Fibroblast of lung (primary cell): ENCODE measurements at places on chromosomes 6 and 20. TPM values are rescaled to one million over a fixed set of nuclear protein-coding genes. Genes with fewer than 3 reads are reported as not detected.

The NNAT gene
- polyA plus RNA-seq, result 0.74 and 2.4 TPM in 2 replicates

The SIRT5 gene
- 3.6 and 4.4 TPM in 2 replicates for polyA plus RNA-seq

The AARS2 gene
- 3.4 and 5.5 TPM in 2 replicates for polyA plus RNA-seq

The SERAC1 gene
- polyA plus RNA-seq, result 16.0 and 21.3 TPM in 2 replicates

The OGFR gene
- polyA plus RNA-seq, result 19.7 and 25.9 TPM in 2 replicates

The RIPOR3 gene
- polyA plus RNA-seq, result 1.1 and 2.0 TPM in 2 replicates

The LTB gene
- not detected in 2 replicates for polyA plus RNA-seq

The SLC26A8 gene
- polyA plus RNA-seq, result 0.02 TPM in 1 of 2 replicates, not detected in the other

The B3GAT2 gene
- not detected in 2 replicates for polyA plus RNA-seq

DNA sequence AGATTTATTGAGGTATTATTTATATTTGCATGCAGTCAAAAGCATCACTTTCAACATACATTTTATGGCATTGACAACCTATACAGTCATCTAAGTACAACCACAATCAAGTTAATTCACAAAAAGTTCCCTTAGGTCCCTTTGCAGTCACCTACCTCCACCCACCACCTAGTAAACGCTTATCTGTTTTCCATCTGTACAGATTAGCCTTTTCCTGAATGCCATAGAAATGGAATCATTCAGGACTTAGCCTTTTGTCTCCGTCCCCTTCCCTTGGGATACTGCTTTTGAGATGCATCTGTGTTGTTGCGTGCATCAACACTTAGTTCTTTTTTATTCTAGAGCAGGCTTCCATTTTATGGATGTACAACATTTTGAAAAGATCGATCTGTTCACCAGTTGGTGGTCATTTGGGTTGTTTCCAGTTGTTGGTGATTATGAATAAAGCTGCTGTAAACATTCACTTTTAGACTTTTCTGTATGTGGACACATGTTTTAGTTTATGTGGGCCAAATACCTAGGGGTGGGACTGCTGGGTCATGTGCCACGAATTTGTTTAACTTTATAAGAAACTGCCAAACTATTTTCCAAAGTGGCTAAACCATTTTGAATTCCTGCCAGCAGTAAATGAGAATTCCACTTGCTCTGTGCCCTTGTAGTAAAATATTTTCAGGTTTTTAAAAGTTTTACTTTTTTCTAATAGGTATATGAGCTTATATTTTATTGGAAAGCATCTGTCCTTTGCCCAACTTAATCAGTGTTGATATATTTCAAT is 17.6 kb upstream of the IFNGR1 start:
- DNase-seq, result no peak

DNA sequence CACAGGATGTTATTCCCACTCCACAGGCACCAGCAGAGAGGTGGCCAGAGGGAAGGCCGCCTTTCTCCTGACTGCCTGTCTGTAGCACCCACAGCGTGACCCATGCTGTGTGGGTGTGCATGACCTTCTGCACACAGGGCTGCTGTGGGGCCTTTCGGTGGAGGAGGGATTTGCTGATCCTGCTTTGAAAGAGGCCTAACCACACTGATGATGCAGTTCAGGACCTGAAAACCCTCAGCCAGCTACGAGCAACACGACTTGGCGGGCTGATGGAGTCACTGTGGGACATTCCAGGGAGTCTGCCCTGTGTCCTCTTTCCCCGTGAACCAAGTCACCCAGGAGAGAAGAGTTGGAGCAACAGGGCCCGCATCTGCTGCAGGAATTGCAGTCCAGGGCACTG is 49.1 kb downstream of the SYTL3 start:
- DNase-seq, result peak; percentile 23

DNA sequence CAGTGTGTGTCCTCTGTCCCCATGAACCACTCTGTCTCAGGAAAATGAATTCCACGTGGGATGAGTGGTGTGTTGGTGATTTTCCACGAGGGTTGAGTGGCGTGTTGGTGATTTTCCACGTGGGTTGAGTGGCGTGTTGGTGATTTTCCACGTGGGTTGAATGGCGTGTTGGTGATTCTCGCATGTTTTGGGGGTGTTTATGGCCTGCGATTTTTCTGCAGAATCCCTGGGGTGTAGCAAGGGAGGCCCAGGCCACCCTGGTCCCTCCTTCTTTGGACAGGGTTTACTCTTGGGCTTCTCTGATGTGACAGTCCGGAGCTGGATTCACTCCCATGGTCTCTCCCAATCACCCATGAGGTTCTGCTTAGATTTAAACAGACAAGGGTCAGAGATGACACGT is 90.6 kb upstream of the FRMD1 start:
- DNase-seq, result no peak

DNA sequence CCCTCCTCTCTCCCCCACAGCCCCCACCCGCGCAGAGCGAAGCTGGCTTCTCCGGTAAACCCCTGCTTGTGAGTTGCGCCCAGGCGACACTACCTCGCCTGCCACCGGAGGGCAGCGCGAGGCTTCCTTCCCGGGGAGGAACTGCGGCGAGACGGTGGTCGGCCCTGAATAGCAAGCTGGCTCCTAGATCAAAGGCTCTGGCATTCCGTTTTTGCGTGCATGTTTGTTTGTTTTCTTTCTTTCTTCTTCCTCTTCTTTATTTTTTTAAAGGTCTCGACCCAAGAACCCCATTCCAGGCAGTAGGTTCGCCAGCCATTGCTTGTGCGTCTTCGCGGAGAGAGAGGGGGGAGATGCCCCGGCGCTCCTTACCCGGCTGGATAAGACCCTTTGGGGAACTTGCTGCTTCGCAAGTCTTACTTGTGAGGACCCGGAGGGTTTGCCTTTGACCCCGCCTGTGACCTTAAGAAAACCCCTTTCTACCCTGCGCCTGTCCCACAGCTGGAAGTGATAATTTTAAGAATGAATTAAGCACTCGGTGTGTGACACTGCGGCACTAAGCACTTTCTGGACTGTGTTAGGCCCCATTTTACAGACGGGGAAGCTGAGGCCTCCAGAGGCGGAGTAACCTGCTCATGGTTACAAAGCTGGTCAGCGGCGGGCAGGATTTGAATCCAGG is 92.7 kb upstream of the SIRPA start:
- peak; percentile 70 for DNase-seq

DNA sequence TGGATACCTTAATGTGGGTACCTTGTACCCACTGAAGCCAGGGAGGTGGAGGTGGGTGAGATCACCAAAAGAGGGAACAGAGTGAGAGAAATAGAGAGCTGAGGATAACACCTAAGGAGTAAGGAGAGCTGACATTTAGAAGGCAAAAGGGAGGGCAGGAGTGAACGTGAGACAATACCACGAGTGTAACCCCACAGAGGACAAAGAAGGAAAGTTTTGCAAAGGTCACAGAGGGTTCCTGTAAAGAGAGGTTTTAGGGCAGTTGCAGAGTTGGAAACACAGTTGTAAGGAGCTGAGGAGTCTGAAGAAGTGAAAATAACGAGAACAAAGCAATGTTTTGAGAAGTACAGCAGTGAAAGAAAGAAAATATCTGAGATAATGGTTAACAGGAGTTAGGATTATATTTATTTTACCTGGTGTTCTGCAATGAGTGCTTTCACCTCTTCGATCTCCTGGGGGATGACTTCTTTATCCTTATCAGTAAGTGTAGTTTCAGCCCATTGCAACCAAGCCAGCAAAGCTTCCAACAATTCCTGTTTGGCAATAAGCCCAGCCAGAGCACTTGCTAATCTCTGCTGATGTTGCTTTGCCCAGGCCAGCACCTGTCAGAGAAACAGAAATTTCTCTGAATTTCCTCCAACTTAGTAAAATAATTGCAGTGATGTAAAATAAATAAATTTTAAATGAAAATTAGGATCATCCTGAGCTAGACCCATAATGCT is 166.8 kb downstream of the DST start:
- peak; percentile 68 for DNase-seq

- DNase-seq, result no peak
These were observed 95.0 kb downstream of the LRFN2 start for GRCh38 chr6:40492187-40492586.

- no peak for DNase-seq
These were observed 397 bp downstream of the PEDS1 start for GRCh38 chr20:50153153-50153499.

- DNase-seq, result no peak
These were observed 82.2 kb downstream of the FAM229B start for GRCh38 chr6:112169541-112169940.

DNA sequence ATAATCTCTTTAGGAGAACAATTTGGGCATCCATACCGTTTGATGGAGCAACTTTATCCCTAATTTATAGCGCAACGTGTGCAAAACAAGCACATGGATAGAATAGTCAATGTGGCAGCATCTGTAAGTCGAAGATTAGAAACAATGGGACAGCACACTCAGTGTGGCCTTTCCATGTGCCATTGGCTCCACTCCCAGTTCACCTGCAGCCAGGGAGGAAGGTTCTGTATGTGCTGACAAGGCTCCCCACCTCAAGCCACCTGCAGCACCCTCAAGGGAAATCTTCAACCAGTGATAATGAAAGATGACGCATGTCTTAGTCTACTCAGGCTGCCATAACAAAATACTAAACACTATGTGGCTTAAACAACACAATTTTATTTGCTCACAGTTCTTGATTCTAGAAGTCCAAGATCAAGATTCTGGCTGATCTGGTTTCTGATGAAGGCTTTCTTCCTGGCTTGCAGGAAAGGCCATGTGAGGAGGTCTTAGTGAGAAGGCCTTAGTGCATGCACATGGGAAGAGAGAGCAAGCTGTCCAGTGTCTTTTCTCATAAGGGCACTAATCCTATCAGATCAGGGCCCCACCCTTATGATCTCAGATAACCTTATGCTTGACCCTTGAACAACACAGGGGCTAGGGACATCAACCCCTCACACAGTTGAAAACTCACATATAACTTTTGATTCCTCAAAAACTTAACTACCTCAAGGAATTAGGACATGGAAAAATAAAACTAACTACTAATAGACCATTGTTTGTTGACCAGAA is 34.9 kb upstream of the SHLD1 start:
- no peak for DNase-seq

GRCh38 chr6:10193321-10193720 is 221.6 kb downstream of the TFAP2A start:
- DNase-seq, result no peak

GRCh38 chr6:39765508-39766065 is 26.6 kb upstream of the DAAM2 start:
- DNase-seq, result no peak

DNA sequence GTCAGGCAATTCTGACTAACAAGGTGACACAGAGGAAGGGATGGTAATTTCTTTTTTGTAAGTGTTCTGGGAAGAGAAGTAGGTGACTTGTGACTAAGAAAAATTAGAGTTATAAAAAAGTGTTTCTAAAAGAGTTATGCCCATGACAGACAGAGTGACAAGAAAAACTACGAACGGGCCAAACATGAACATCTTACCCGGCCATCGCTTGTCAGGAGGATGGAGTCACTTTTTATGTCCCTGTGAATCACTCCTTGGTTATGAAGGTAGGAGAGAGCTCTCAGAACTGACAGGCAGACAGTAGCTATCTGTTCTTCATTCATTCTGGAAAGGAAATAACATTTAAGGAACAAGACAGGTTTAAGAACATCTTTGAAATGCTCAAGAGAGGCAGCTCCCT is 43.0 kb downstream of the LAMP5 start:
- DNase-seq, result no peak

DNA sequence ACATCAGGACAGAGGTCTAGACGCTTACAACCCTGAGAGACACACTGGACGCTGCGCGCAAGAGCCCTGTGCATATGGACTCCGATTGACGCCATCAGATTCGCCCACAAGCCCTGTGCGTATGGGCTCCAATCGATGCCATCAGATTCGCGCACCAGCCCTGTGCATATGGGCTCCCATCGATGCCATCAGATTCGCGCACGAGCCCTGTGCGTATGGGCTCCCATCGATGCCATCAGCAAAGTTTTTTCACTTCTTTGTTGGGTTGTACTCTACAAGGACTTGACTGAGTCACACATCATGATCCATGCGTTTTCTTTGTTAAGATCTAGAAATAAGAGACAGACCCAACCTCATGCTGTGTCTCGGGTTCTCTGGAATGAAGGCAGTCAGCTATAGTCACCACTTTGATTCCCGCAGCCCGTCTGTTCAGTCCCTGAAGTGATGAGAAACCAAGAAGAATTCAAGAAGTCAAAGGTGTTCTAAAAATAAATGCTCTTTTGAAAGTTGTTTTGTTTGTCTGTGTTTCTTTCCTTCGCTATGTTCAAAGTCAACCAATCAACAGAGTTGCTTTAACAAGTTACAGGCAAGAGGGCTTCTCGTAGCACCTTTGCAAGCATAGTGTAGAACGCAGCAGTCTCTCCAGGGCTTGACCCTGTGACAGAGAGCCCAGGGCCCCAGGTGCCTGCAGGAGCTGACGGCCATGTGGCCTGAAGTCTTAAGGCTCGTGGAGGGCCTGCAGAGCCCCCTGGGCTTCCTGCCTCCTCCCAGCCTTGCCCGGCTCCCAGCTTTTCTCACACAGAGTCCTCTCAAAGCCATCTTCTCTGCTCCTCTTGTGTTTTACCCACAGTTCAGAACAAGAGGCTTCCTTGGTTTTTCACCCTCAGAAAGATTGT is 7.9 kb downstream of the RPS6KA2 start:
- peak; percentile 54 for DNase-seq

- no peak for DNase-seq
These were observed 59.6 kb downstream of the SPTLC3 start for GRCh38 chr20:13068336-13068735.

DNA sequence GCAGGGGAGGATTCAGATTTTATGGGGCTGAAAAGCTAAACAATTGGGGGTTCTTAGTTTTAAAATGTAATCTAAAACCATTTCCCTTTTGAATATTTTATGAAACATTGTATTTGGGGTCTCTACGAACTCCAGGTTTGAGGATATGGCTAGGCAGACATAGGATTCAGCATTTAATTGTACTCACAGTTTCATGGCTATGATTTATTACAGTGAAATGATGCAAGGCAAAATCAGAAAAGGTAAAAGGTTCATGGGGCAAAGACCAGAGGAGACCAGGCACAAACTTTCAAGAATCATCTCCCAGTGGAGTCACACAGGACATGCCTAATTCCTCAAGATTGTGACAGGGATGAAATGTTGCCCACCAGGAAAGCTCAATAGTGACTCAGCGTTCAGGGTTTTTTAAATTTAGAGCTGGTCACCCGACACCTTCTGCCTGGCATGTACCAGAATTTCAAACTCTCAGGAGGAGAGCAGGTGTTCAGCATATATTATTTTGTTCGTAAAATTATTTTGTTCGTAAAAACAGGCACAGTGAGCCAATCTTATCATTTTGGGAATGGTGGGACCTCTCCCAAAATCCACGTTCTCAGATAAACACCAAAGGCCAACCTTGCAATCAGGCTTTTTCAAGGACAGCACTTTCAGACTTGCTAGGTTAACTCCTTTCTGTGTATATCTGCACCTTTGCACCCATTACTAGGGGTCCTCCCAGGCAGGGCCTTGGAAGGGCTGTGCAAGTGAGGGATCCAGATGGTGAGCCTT is 270.3 kb downstream of the NKAIN2 start:
- DNase-seq, result no peak

- no peak for DNase-seq
These were observed 87.2 kb upstream of the QKI start for GRCh38 chr6:163327165-163327880.

GRCh38 chr6:5102267-5102970 is 17.3 kb downstream of the PPP1R3G start:
- no peak for DNase-seq

DNA sequence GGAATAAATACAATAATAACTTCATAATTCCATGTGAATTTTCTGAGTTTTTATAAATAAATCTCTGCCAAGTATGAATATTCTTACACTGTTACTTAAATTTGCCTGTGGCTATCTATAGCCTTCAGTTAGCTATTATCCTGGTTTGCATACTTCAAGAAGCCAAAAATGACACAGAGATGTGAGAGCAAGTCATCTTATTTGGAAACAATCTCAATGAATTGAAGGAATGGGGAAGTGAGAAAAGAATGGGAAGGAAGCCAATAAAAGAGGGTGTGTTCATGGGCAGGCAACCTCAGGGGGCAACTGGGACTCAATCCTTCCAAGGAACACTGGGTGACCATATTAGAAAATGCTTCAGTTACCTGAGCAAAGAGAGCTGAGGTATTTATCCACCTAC is 9.9 kb downstream of the HAO1 start:
- DNase-seq, result no peak
